ENCODE measurements at places on chromosomes 7 and 10.

- no peak for DNase-seq
Measured at GRCh38 chr10:17847585-17848296, 38.6 kb downstream of the MRC1 start.

DNA sequence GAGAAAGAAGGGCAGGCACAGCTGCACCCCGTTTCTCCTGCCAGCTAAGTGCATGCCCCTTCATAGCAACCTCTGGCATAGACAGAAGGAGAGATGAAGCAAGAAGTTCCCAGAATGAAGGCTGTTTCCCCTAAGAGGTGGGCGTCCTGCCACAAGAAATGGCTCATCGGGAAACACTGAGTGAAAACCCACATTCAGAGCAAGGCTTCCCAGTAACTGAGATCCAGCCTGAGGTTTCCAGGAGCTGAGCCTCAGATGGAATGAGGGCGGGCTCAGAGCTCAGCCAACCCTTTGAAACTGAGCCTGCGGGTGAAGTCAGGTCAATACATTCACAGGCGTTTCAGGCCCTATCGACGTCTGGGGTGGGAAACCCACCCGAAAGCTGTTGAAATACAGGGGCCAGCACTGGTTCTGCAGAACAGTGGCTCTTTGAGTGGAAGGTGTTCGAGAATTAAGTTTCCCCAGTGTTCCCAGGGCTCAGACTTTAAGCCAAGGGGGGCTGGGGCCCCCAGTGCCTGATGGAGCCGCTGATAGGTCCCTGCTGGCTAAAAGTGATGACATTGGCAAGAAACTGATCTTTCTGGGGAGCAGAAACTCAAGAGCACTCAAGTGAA, 510.2 kb downstream of the RPS24 start:
- DNase-seq: no peak

DNA sequence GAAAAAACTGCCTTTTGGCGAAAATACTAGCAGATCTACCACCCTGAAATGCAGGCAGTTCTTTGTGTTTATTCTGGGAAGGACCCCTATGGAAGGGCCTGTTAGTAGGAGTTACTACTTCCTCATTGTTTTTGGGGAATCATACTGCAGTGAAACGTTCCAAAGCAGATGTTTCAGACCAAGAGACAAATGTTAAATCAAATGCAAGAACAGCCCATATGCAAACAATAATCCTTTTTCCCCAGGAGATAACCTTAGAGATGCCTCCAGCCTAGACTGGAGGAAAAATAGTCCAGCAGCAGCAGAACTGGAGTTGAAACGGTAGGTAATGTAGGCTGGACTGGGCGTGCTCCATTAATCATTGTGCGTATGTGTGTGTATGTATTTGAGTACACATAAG, 65.9 kb upstream of the VWDE start:
- DNase-seq: no peak

GRCh38 chr10:6208799-6209235, 6.1 kb downstream of the PFKFB3 start:
- DNase-seq: no peak

DNA sequence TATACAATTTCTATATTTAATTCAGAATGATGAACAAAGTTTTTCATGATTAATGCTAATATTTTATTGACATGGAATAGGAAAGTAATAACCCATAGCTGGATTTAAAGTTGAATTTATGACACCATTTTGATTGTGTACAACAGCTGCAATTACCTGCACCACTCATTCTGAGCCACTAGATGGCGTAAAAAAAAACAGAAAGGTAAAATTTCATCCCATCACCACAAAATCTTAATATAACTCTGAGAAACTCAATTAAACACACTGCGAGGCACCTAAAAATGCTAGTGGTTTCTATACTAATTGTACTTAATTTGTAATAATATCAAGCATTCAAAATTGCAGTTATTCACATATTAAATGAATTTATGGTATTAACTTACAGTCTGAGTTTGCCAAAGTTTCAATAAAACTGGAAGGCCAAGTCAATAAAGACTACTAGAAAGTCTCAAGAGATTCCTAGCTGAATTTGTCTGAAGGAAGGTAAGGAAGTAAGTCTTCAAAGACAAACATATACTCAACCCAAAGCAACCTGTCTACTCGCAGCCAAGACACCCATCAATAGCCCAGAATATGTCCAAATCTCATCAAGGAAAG, 182.5 kb downstream of the SKAP2 start:
- no peak for DNase-seq

- DNase-seq: no peak
Measured at GRCh38 chr10:96840841-96841518, 8.9 kb downstream of the LCOR start.

DNA sequence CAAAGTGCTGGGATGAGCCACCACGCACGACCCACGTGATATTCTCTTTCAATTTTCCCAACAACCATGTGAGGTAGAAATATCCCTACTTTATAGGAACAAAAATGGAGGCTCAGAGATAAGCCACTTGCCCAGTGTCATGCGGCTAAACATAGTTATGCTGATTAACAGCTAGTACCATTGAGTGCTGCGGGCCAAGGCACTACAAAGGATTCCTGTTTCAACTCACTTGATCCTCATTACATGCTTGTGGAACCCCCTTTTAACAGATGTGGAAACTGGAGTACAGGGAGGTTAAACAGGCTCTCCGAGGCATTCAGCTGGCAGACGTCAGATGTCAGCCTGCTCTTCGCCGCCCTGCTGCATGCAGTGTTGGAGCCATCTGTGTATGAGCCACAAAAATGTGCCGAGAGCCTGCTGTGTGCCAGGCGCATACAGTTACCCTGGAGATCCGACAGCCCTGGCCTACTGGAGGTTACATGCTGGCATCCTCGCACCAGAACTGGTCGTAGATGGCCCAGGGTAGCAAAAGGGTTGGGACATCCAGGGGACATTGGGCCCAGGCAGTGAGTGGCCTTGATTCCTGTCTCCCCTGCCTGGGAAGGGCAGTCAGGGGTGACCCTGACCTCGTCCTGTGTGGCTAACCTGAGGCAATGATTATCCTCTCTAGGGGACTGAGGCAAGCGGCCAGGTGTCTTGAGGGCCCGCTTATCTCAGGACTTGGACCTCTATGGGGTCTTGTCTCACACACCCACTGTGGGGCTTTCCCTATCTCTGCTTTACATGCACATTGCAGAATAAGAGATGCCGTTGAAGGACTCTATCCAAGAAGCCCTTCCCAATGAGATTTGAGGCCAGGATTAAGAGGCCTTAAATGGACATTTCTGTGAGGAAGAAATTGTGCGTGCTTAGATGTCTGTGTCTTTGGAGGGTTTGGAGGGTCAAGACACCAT, 18.5 kb upstream of the SRGN start:
- no peak for DNase-seq

- DNase-seq: no peak
Measured at GRCh38 chr7:101208794-101209193, 8.0 kb upstream of the MOGAT3 start.

DNA sequence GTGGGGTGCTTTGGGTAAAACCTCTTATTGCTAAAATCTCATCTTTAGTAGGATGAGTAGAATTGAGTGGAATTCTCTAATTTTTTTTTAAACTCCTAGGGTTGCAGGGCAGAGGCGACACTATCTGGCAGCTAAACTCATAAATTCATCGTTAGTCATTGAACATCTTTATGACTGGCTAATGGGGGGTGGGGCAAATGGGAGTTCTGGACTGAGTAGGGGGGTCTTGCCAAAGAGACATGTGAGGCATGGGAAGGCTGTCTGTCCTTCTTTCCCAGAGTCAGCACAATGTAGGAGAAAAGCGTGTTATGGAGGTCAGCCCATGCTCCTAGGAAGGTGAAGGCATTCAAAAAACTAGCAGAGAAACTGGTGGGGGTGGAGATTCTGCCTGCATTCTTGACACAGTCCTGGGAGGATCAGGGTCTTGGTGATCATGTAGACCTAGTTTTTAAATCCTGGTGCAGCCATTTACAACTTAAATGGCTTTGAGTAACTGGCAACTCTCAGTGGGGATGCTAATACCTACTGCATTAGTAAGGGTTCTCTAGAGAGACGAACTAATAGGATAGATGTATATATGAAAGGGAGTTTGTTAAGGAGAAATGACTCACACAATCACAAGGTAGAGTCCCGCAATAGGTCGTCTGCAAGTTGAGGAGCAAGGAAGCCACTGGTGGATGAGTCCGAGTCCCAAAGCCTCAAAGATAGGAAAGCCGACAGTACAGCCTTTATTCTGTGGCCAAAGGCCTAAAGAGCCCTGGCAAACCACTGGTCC, 47.7 kb downstream of the EMX2 start:
- no peak for DNase-seq

GRCh38 chr10:31758495-31758894, 170.1 kb downstream of the ARHGAP12 start:
- DNase-seq: no peak

GRCh38 chr10:96090463-96090800, 39.7 kb upstream of the ZNF518A start:
- no peak for DNase-seq

DNA sequence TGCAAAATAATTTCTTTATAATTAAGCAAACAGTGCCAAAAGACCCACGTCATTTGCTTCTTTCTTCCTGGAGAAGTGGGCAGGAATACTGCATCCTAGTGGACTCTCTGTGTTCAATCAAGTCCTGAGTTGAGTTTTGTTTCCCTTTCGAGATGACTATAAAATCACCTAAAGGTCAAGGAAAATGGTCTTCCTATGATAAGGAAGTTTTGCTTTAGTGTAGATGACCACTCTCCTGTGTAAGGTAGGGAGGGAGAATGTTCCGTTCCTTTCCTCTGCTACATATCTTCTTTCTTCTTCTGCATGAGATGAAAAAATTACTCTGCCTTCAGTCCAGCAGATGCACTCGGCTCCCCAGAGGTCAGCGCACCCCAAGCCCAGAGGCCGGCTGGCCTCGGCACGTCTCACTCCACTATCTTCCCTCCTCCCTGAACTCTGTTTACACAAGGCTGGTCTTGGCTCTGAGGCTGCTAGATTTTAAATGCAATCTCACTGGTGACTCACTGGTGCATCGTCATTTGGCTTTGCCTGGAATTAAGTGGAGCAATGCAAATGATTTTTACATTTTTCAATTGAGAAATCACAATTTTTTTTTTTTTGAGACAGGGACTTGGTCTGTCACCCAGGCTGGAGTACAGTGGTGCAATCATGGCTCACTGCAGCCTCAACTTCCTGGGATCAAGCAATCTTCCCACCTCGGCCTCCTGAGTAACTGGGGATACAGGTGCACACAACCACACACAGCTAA, 18.6 kb upstream of the VDAC2 start:
- no peak for DNase-seq

- DNase-seq: no peak
Measured at GRCh38 chr10:72842164-72842563, 51.4 kb upstream of the OIT3 start.

DNA sequence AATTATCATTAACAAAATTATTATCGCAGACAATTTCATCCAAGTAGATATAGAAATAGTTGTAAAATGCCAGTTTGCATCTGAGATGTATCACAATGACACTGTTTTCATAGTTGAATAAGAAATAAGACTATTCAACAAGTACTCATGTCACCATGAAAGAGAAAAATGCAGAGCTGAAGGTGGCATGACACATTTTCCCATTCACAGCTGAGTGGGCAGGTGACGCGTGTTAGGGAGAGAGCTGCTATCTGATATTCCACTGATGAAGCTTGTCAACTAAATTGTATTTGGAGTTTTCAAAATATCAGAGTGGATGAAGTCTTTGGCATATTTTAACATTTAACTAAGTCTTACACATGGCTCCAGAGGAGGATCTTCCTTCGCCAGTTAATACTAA, 70.3 kb upstream of the HDAC9 start:
- DNase-seq: no peak

All from effector memory CD4-positive, alpha-beta T cell (primary cell).